ENCODE measurements at places on chromosomes 3 and 15. TPM values are rescaled to one million over a fixed set of nuclear protein-coding genes. Genes with fewer than 3 reads are reported as not detected.
A peak's percentile ranks its signal among the peaks of the same experiment; 100 is the strongest.

The SHQ1 gene
- total RNA-seq: 34.8 TPM

The NR2F2 gene
- 70.5 TPM for total RNA-seq

The CNTN3 gene
- total RNA-seq: 17.1 TPM

The TMEM42 gene
- total RNA-seq: 21.4 TPM

The DNAH12 gene
- 0.73 TPM for total RNA-seq

The CLRN1 gene
- total RNA-seq: not detected

The RLBP1 gene
- not detected for total RNA-seq

The PPP1R14D gene
- 20.0 TPM for total RNA-seq

The MESP1 gene
- not detected for total RNA-seq

The PRICKLE2 gene
- total RNA-seq: 59.1 TPM

The GNB5 gene
- total RNA-seq: 291 TPM

The CFAP161 gene
- total RNA-seq: 2.6 TPM

- DNase-seq: no peak
- H3K27ac ChIP-seq: no peak overlapping the region
- no peaks in the 10 kb centered on the region for H3K36me3 ChIP-seq
- H3K4me1 ChIP-seq: no peaks in the 10 kb centered on the region
- no peaks in the 10 kb centered on the region for H3K27me3 ChIP-seq
Measured at GRCh38 chr3:33971055-33971454, 172.6 kb downstream of the PDCD6IP start.

- H3K27ac ChIP-seq: peak overlapping the region; percentile 37
- peaks cover 17% of the 10 kb centered on the region for H3K4me1 ChIP-seq
- no peaks in the 10 kb centered on the region for H3K27me3 ChIP-seq
Measured at GRCh38 chr3:66386011-66386924, 114.6 kb downstream of the LRIG1 start.

DNA sequence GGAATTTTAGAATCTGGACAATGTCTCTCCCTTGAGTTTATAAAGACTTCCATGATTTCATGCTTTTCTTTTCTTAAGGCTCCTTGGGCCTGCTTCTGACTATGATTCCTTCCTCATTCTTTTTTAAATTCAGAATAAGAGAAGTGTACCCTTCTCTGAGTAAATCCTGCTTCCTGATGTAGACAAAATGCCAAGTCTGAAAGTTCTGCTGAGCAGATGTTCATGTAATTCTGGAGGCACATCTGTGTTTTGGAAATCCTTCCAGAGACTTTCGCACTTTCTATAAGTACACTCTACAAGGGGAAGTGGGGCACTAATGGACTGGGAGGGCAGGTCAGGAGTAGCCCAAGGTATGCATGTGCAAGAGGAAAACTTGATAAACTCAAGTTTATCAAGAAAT is 24.8 kb downstream of the TPM1 start:
- peaks cover 48% of the 10 kb centered on the region for H3K4me1 ChIP-seq
- H3K27ac ChIP-seq: peak overlapping the region; percentile 26
- H3K4me3 ChIP-seq: no peak overlapping the region
- DNase-seq: no peak
- H3K36me3 ChIP-seq: peaks cover 95% of the 10 kb centered on the region
- H3K27me3 ChIP-seq: no peaks in the 10 kb centered on the region

DNA sequence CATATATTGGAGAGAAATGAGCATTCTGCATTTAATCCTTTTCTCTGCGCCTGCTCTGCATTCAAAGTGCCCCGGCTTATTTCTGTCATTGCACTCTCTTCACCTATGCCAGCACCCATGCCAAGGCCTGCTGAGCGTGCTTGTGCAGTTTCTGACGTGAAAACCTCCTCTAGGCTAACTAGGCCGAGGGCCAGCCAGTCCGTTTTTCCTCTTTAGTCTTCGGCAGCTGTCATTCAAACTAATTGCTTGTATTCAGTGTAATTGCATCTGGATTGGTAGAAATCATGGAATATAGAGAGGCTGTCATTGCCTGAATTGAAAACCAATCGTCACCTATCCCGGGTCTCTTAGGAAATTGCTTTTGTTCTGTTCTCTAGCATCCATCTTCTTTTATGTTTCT is 94.0 kb downstream of the ARPP21 start:
- no peaks in the 10 kb centered on the region for H3K4me1 ChIP-seq
- DNase-seq: no peak
- no peaks in the 10 kb centered on the region for H3K27me3 ChIP-seq
- H3K36me3 ChIP-seq: no peaks in the 10 kb centered on the region

- no peak overlapping the region for H3K4me3 ChIP-seq
- no peaks in the 10 kb centered on the region for H3K36me3 ChIP-seq
- H3K27ac ChIP-seq: no peak overlapping the region
- peaks cover 18% of the 10 kb centered on the region for H3K4me1 ChIP-seq
- no peaks in the 10 kb centered on the region for H3K27me3 ChIP-seq
- DNase-seq: peak; percentile 62
Measured at GRCh38 chr15:89806559-89807550, 7.8 kb downstream of the ANPEP start.

- no peaks in the 10 kb centered on the region for H3K27me3 ChIP-seq
- H3K4me1 ChIP-seq: peaks cover 46% of the 10 kb centered on the region
- H3K4me3 ChIP-seq: peak overlapping the region; percentile 70
- H3K36me3 ChIP-seq: no peaks in the 10 kb centered on the region
Measured at GRCh38 chr15:58770519-58770856, 614 bp upstream of the MINDY2 start.

GRCh38 chr3:45261333-45262110 is 35.4 kb upstream of the TMEM158 start:
- no peaks in the 10 kb centered on the region for H3K4me1 ChIP-seq
- no peaks in the 10 kb centered on the region for H3K27me3 ChIP-seq
- no peak for DNase-seq
- no peaks in the 10 kb centered on the region for H3K36me3 ChIP-seq
- H3K27ac ChIP-seq: no peak overlapping the region

DNA sequence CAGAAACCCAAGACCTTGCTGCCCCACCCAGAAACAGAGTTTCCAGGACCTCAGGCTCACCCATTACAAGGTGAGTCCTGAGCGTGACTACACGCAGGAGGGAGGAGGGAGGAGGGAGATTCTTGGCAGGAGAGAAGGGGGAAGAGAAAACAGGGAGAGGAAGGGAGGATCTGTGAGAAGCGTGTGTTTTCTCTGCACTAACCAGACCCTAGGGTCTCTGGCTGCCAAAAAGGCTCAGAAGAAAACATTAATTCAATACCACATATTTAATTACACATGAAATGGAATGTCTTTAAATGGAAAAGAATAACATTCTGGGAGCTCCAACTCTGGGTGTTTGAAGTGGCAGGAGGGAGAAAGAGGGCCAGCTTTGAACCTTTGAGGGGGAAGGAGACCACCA is 309.0 kb downstream of the NTRK3 start:
- DNase-seq: no peak
- no peaks in the 10 kb centered on the region for H3K36me3 ChIP-seq
- no peak overlapping the region for H3K4me3 ChIP-seq

DNA sequence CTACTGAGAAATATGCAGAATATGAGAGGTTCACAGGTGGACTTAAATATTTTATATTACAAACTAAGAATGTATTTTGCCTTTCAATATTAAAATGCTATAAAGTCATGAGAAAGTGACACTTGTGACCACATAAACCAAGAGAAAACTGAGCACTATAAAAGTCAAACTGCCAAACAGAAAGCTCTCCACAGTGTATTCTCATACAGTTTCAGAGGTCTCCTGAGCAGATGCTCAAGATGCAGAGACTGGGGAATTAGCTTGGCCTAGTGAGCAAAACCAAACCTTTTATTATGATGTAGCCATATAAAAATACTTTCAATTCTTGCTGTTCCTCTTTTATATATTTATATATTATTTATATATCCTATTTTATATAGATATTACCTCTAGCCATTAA is 227.8 kb downstream of the TBC1D5 start:
- no peaks in the 10 kb centered on the region for H3K27me3 ChIP-seq
- peaks cover 17% of the 10 kb centered on the region for H3K4me1 ChIP-seq
- no peaks in the 10 kb centered on the region for H3K36me3 ChIP-seq
- no peak overlapping the region for H3K27ac ChIP-seq

DNA sequence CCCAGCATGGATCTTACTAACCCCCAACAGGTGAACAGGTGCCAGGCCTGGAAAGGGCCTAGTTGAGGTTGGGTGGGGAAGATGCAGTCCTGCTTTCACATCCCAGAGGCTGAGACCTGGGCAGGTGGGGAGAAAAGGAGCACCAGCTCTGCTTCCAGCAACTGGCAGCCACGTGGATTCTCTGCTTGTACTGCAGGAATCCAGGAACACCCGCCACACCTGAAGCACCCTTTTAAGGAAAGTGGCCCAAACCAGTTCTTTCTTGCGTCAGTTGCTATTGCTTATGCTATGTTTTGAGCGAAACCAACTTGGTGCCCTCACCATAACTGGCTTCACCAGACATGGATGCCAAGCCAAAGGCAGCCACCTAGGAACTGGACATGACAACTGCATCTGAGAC is 28.1 kb upstream of the NEO1 start:
- H3K27me3 ChIP-seq: peaks cover 15% of the 10 kb centered on the region
- no peaks in the 10 kb centered on the region for H3K36me3 ChIP-seq
- H3K27ac ChIP-seq: no peak overlapping the region
- DNase-seq: no peak
- H3K4me1 ChIP-seq: no peaks in the 10 kb centered on the region

GRCh38 chr15:77185242-77185785 is 114.4 kb upstream of the TSPAN3 start:
- peaks cover 4% of the 10 kb centered on the region for H3K36me3 ChIP-seq
- H3K27ac ChIP-seq: no peak overlapping the region
- no peaks in the 10 kb centered on the region for H3K27me3 ChIP-seq
- peak; percentile 30 for DNase-seq
- peaks cover 42% of the 10 kb centered on the region for H3K4me1 ChIP-seq
- no peak overlapping the region for H3K4me3 ChIP-seq

GRCh38 chr15:67184208-67184925 is 70.1 kb downstream of the AAGAB start:
- DNase-seq: no peak
- H3K4me1 ChIP-seq: peaks cover 23% of the 10 kb centered on the region
- no peaks in the 10 kb centered on the region for H3K27me3 ChIP-seq

DNA sequence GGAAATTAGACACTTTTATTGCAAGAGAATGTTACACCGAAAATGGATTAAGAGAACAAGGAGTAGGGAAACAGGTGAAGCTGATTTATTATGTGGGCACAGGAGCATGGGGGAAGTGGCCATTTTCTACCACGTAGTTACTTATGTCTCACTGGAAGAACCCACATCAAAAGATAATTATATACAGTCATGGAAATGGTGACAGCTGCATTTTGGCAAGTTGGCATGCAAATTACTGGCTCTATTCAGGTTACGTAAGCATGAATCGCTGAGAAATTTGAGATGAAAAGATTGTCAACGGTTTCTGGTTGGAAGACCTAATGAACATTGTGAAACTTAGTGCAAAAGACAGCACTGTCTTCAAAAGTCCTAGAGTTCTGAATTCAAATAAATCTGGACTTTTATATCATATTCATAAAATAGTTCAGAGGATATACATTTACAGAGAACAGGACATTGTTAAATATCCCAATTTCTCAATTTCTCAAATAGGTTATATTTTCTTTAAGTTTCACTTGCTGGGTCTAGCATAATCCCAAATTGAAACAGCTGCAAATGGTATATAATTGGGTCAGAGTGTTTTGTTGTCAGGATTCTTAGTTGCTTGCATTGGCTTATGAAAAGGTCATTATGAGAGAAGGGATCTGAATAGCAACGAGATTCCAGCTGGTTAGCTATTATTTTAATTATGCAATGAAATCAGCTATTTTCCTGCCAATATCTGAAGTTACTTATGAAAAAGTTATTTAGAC is 567.8 kb downstream of the ZPLD1 start:
- peaks cover 3% of the 10 kb centered on the region for H3K4me1 ChIP-seq
- DNase-seq: no peak
- no peak overlapping the region for H3K4me3 ChIP-seq
- no peaks in the 10 kb centered on the region for H3K36me3 ChIP-seq

- no peaks in the 10 kb centered on the region for H3K4me1 ChIP-seq
- H3K27ac ChIP-seq: no peak overlapping the region
- no peak for DNase-seq
- H3K36me3 ChIP-seq: no peaks in the 10 kb centered on the region
Measured at GRCh38 chr3:45311953-45312801, 76.2 kb upstream of the LARS2 start.

- DNase-seq: no peak
- H3K27me3 ChIP-seq: no peaks in the 10 kb centered on the region
- H3K4me3 ChIP-seq: no peak overlapping the region
- H3K27ac ChIP-seq: no peak overlapping the region
Measured at GRCh38 chr3:19734453-19734852, 199.6 kb downstream of the EFHB start.

DNA sequence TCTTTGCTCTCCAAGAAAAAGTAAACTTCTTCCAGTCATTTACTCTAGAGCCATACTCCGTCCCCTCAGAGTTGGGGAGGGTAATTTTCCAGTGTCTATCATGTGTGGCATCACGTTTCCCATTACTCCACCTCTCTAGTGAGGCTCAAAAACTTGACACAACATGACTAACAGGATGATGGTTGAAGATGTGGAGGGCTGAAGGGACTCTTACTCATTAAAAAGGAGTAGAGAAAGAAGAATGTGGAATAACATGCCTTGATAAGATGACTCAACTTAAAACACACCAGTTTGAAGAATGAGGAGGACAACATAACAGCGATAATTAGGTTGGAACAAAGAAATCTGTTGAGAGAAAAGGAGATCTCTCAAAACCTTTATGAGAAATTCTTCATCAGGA is 894.3 kb downstream of the OTOL1 start:
- no peak overlapping the region for H3K27ac ChIP-seq
- no peak overlapping the region for H3K4me3 ChIP-seq
- DNase-seq: no peak
- H3K36me3 ChIP-seq: no peaks in the 10 kb centered on the region
- no peaks in the 10 kb centered on the region for H3K4me1 ChIP-seq
- H3K27me3 ChIP-seq: no peaks in the 10 kb centered on the region

- no peaks in the 10 kb centered on the region for H3K36me3 ChIP-seq
- H3K27me3 ChIP-seq: no peaks in the 10 kb centered on the region
Measured at GRCh38 chr3:65751123-65751700, 287.5 kb downstream of the MAGI1 start.

GRCh38 chr3:62718515-62719320 is 156.5 kb downstream of the CADPS start:
- no peaks in the 10 kb centered on the region for H3K4me1 ChIP-seq
- no peak for DNase-seq
- H3K36me3 ChIP-seq: no peaks in the 10 kb centered on the region
- H3K27ac ChIP-seq: no peak overlapping the region
- H3K4me3 ChIP-seq: no peak overlapping the region
- no peaks in the 10 kb centered on the region for H3K27me3 ChIP-seq

GRCh38 chr3:171654809-171655208 is 155.5 kb downstream of the PLD1 start:
- no peaks in the 10 kb centered on the region for H3K27me3 ChIP-seq
- H3K4me3 ChIP-seq: no peak overlapping the region
- DNase-seq: no peak
- H3K4me1 ChIP-seq: no peaks in the 10 kb centered on the region
- peak overlapping the region; percentile 8 for H3K27ac ChIP-seq
- H3K36me3 ChIP-seq: peaks cover 18% of the 10 kb centered on the region

- no peak overlapping the region for H3K4me3 ChIP-seq
- DNase-seq: no peak
- no peaks in the 10 kb centered on the region for H3K4me1 ChIP-seq
Measured at GRCh38 chr3:32157600-32158264, 51.3 kb downstream of the GPD1L start.

- no peak for DNase-seq
- H3K4me1 ChIP-seq: no peaks in the 10 kb centered on the region
- H3K4me3 ChIP-seq: no peak overlapping the region
- no peaks in the 10 kb centered on the region for H3K36me3 ChIP-seq
Measured at GRCh38 chr3:193809106-193809505, 216.1 kb downstream of the OPA1 start.

GRCh38 chr3:133396906-133397305 is 3.0 kb upstream of the BFSP2 start:
- no peaks in the 10 kb centered on the region for H3K4me1 ChIP-seq
- no peak for DNase-seq
- no peaks in the 10 kb centered on the region for H3K36me3 ChIP-seq
- H3K27ac ChIP-seq: no peak overlapping the region
- H3K4me3 ChIP-seq: no peak overlapping the region
